Esophagus muscularis mucosa (tissue), 4 donors: ENCODE measurements at places on chromosomes 7 and 10. TPM values are rescaled to one million over a fixed set of nuclear protein-coding genes. Genes with fewer than 3 reads are reported as not detected.

- H3K4me1 ChIP-seq, result peaks cover 20% of the 10 kb centered on the region
- H3K36me3 ChIP-seq, result peaks cover 33% of the 10 kb centered on the region
- H3K27ac ChIP-seq, result no peak overlapping the region
- no peak for DNase-seq
- H3K4me3 ChIP-seq, result no peak overlapping the region
Observed at GRCh38 chr7:50448823-50449222, 1.3 kb downstream of the FIGNL1 start.

GRCh38 chr10:60905580-60905979 is 38.4 kb downstream of the RHOBTB1 start:
- no peaks in the 10 kb centered on the region for H3K36me3 ChIP-seq
- no peaks in the 10 kb centered on the region for H3K27me3 ChIP-seq
- H3K27ac ChIP-seq, result peak overlapping the region; percentile 52
- no peak overlapping the region for H3K4me3 ChIP-seq

DNA sequence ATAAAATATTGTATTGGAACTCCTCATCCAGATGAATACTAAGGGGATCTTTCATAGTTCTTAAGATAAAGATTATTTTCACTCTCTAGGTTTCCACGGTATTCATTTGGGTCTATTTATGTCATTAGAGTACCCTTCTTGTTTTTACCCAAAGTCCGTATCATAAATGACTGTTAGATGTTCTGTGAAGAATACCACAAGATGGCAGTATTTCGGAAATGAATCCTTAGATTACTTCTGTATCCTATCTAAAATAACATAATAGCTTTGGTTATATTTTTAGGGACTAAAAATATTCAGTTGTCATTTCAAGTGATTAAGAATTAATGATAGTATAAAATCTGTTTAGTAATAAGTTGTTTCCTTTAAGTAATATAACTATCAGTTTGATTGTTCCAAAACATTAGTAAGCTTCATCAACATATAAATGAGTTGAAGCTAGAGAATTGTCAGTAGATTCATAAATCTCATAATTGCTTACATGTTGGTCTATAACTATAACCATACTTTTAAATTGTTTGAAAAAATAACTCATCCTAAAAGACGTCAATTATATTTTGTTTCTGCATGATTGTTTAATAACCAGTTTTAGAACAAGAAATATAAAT is 337.5 kb upstream of the KCND2 start:
- H3K36me3 ChIP-seq, result no peaks in the 10 kb centered on the region
- no peak overlapping the region for H3K4me3 ChIP-seq
- no peak for DNase-seq
- H3K27me3 ChIP-seq, result no peaks in the 10 kb centered on the region
- no peaks in the 10 kb centered on the region for H3K4me1 ChIP-seq
- H3K27ac ChIP-seq, result no peak overlapping the region

Gene HOXA2
- 3.3 TPM for total RNA-seq

Gene PNLIPRP1
- not detected for total RNA-seq

DNA sequence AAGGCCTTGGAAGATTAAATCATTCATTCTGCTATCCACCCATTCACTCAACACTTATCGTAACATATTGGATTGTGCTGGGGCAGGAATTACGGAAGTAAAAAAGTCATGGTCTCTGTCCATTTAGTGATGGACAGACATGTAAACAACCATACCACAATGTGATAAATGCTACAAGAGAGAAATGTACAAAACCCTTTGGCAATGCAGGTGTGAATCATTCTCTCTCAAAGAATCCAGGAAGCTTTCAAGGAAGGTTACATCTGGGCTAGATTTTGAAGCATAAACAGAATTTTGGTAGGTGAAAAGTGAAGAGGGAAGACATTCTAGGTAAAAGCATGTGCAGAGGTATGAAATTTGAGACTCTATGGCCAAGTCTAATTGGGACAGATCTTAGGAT is 61.7 kb upstream of the KCNIP2 start:
- H3K36me3 ChIP-seq, result no peaks in the 10 kb centered on the region
- H3K4me1 ChIP-seq, result peaks cover 3% of the 10 kb centered on the region
- no peak overlapping the region for H3K4me3 ChIP-seq
- no peak overlapping the region for H3K27ac ChIP-seq

Gene TAS2R5
- 1.2 TPM for total RNA-seq

DNA sequence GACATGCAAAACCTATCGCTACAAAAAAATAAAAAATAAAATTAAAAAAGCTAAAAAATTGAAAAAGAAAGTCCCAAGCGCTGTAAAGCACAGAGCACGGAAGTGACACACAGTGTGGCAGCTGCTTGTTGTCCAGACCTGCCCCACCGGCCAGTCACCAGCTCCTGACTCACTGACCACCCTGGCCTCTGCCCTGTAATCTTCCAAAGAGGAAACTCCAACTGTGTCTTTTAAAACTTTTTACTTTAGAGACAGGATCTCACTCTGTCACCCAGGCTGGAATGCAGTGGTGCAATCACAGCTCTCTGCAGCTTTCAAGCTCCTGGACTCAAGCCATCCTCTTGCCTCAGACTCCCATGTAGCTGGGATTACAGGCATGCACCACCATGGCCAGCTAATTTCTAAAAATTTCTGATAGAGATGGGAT is 23.6 kb downstream of the GNA12 start:
- no peaks in the 10 kb centered on the region for H3K27me3 ChIP-seq
- no peak for DNase-seq
- H3K4me1 ChIP-seq, result peaks cover 72% of the 10 kb centered on the region
- H3K4me3 ChIP-seq, result no peak overlapping the region

Gene PIP
- not detected for total RNA-seq

Gene RBAK
- 9.2 TPM for total RNA-seq
